Sigmoid colon (tissue), 7 donors: ENCODE measurements at places on chromosomes 4 and X. TPM values are rescaled to one million over a fixed set of nuclear protein-coding genes. Genes with fewer than 3 reads are reported as not detected.

- no peak overlapping the region for H3K27ac ChIP-seq
- no peak overlapping the region for H3K4me3 ChIP-seq
- no peaks in the 10 kb centered on the region for H3K36me3 ChIP-seq
- H3K27me3 ChIP-seq: no peaks in the 10 kb centered on the region
These were observed 85.0 kb downstream of the HDAC8 start for GRCh38 chrX:72487661-72488060.

- DNase-seq: no peak
- no peak within 1 kb of the TSS for H3K4me3 ChIP-seq
- H3K27ac ChIP-seq: no peak within 1 kb of the TSS
- no peaks in the 10 kb centered on the region for H3K36me3 ChIP-seq
- no peaks in the 10 kb centered on the region for H3K4me1 ChIP-seq
- H3K27me3 ChIP-seq: no peaks in the 10 kb centered on the region
These were observed at the start of gene AGTR2 for GRCh38 chrX:116170511-116170910. AGTR2 (plus strand) TSS chrX:116170744; CDS start chrX:116172281, 1,537 bp downstream.

DNA sequence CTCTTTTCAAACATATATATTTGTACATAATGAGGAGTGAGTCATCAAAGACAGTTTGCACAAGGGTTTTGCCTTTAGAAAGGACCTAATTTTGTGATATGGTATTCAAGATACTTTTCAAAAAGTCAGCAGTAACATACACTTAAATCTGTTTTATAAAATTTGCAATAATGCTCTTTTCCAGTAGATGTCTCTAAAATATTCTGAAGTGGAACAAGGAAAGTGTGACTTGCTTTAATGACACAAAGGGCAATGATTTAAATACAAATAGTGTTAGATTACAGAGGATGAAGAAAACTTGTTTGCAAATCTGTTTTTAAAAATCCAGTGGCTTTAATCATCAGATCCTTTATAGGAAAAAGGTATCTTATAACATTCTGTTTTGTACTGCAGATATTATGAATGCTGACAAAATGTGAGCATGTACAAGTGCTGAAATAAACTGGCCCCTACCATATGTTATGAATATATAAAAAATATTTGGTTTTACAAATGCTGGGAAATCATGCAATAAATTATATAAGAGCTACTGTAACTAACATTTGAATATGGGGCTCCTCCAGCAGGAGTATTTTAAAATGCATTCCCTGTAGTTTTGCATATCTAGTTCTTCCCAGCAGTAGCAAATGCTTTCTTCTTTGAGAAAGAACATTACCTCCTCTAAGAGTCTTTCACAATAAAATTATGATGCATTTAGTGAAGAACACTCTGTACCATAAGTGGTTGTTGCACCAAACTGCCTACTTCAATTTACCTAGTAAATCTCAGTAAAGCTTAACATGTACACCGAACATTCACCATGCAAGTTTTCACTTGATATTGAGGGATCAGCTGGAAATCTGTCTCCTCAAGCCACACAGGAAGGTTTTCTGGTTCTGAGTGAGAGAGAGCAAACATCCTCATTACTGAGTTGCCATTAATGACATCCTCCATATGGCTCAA is 20.2 kb downstream of the MMRN1 start:
- DNase-seq: no peak
- H3K27me3 ChIP-seq: no peaks in the 10 kb centered on the region
- no peak overlapping the region for H3K27ac ChIP-seq
- H3K4me3 ChIP-seq: no peak overlapping the region

DNA sequence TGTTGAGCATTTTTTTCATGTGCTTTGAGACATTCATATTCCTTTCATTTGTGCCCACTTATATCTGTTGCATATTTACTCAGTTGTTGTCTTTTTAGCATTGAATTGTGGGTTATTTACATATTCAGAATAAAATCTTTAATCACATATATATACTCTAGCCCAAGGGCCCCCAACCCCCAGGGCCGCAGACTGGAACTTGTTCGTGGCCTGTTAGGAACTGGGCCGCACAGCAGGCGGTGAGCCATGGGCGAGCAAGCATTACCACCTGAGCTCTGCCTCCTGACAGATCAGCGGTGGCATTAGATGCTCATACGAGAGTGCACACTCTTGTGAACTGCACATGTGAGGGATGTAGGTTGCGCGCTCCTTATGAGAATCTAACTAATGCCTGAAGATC is 480.6 kb downstream of the KCTD8 start:
- no peak for DNase-seq
- no peaks in the 10 kb centered on the region for H3K27me3 ChIP-seq
- H3K4me3 ChIP-seq: no peak overlapping the region
- no peaks in the 10 kb centered on the region for H3K36me3 ChIP-seq
- H3K4me1 ChIP-seq: no peaks in the 10 kb centered on the region
- no peak overlapping the region for H3K27ac ChIP-seq

GRCh38 chrX:103177556-103177955 is 37.4 kb upstream of the BEX4 start:
- no peaks in the 10 kb centered on the region for H3K4me1 ChIP-seq
- no peaks in the 10 kb centered on the region for H3K27me3 ChIP-seq
- no peak overlapping the region for H3K4me3 ChIP-seq
- no peaks in the 10 kb centered on the region for H3K36me3 ChIP-seq
- DNase-seq: no peak
- H3K27ac ChIP-seq: no peak overlapping the region

GRCh38 chr4:48247878-48248558 is 21.6 kb downstream of the TEC start:
- DNase-seq: no peak
- H3K4me3 ChIP-seq: no peak overlapping the region
- no peak overlapping the region for H3K27ac ChIP-seq
- H3K36me3 ChIP-seq: no peaks in the 10 kb centered on the region

GRCh38 chr4:182318256-182318655 is 75.1 kb downstream of the TENM3 start:
- H3K4me3 ChIP-seq: no peak overlapping the region
- H3K27ac ChIP-seq: no peak overlapping the region
- no peaks in the 10 kb centered on the region for H3K36me3 ChIP-seq
- no peak for DNase-seq
- H3K27me3 ChIP-seq: no peaks in the 10 kb centered on the region

GRCh38 chr4:179762840-179763239 is 2320.6 kb upstream of the AGA start:
- H3K27me3 ChIP-seq: no peaks in the 10 kb centered on the region
- no peak overlapping the region for H3K27ac ChIP-seq
- no peaks in the 10 kb centered on the region for H3K4me1 ChIP-seq
- H3K4me3 ChIP-seq: no peak overlapping the region

- H3K27ac ChIP-seq: no peak overlapping the region
- no peak overlapping the region for H3K4me3 ChIP-seq
- DNase-seq: no peak
- H3K4me1 ChIP-seq: no peaks in the 10 kb centered on the region
These were observed 65.6 kb upstream of the PGM2 start for GRCh38 chr4:37760840-37761239.

DNA sequence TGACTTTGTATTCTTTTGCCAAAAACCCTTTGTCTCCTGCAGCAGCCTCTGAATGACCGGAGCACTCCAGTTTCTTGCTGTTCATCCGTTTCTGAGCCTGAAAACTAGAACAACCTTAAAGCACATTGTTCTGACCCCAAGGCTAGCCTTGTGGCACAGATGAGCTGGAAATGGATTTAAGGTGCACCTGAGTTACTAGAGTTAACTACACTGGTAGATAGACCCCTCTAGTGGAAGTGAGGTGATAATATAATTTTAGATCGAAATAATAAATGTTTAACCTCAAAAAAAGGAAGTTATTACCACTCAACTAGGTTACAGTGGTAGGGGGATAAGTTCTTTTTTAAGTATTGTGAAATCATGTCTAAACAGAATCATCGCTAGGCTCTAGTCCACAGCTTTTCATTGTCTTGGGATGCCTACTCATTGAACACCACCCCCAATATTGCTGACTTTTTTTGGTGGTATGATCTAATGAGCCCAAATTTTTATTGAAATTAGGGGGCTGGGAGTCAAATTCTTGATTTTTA is 2.7 kb downstream of the PLS3 start:
- peak overlapping the region; percentile 87 for H3K27ac ChIP-seq
- no peaks in the 10 kb centered on the region for H3K27me3 ChIP-seq
- no peak overlapping the region for H3K4me3 ChIP-seq

The C4orf46 gene
- total RNA-seq: 5.9 TPM

The SHOX gene
- 0.41 TPM for total RNA-seq

The IRS4 gene
- total RNA-seq: not detected

The RHOXF1 gene
- 2.2 TPM for total RNA-seq

The MAGEC3 gene
- not detected for total RNA-seq

The BMP3 gene
- total RNA-seq: 45.9 TPM

The DCAF4L1 gene
- under 0.01 TPM for total RNA-seq

The SPOCK3 gene
- total RNA-seq: 1.4 TPM

The FOXR2 gene
- not detected for total RNA-seq

The ERAS gene
- total RNA-seq: not detected
